ENCODE measurements at places on chromosomes 2 and 18.

GRCh38 chr2:64112016-64112415 lies 32.2 kb downstream of the PELI1 start:
- no peak for DNase-seq

GRCh38 chr2:191622374-191623320 lies 55.3 kb upstream of the NABP1 start:
- no peak for DNase-seq

DNA sequence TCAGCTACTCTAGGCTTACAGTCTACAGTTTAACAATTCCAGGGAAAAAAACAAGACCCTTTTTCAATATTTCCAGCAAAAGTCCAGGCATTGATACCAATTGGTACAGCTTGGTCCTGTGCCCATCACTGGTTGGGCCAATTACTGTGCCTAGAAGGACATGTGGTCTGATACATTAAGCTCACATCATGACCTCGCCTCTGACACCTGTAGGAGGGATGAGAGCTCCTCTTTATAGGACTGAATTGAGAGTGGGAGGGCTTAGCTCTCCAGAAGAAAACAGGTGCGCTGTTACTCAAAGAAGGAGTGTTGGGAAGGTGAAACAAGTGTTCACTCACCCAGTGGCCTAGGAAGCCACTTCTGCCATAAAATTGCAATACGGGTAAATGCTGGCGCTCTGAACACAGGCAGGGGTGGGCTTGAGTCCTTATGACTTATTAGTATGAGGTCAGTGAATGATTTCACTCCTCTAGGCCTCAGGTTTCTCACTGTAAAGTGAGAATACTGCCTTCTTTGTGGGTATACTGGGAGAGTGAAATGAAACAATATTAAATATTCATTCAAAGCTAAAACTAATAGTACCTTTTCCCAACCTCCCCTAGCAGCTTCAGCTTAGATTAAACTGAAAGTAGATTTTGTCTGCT lies 49.7 kb downstream of the RABL2A start:
- no peak for DNase-seq

DNA sequence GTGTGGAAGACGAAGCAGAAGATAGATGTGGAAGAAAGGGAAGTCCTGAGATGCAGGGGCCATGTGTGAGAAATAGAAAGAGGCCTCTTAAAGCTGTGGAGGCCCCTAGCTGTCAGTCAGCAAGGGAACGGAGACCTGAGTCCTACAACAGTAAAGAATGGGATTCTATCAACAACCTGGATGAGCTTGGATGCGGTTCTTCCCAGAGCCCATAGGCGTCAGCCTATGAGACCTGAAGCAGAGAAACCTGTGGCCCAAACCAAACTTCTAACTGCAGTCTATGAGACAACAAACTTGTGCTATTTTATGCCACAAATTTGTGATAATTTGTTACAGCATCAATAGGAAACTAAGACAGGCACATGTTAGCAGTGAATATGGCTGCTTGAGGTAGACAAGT lies 583.7 kb downstream of the ADCYAP1 start:
- DNase-seq: no peak

DNA sequence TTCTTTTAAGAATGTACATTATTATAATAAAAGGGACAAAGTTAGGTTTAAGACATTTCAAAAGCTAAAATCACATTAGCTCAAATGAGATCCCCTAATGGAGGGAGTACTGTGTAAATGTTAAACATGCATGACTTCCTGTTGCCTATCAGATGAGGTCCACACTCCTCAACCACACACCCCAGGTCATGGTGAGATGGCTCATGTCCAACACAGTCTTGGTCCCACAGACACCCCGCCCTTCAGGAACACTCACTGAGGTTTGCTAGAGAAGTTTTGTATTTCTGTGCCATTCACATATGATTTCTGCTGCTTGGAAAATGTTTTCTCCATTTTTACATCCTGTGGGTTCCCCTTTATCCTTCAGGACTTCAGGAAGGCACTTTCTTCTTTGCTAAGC lies 491.0 kb downstream of the SOX11 start:
- DNase-seq: no peak

GRCh38 chr18:49784427-49785185 lies 28.7 kb downstream of the ACAA2 start:
- DNase-seq: no peak

DNA sequence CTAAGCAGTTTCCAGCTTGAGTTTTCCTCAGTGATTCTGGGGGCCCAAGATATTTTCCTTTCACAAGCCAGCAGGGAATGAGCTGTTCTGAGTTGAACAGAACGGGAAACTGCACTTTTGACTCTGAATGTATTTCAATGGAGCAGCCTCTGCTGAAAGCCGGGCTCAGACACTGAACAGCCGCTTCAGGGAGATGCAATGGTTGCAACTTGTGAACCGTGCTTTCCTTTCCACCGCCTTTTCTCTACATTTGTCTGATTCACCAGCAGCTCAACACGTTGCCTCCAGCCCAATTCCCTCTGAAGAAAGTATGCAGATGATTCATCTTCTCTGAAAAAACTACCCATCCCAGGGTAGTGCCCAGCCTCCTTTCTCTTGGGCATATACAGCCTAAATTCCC lies 119.3 kb upstream of the PKDCC start:
- no peak for DNase-seq

GRCh38 chr2:179440642-179441251 lies 176.1 kb upstream of the SESTD1 start:
- no peak for DNase-seq

DNA sequence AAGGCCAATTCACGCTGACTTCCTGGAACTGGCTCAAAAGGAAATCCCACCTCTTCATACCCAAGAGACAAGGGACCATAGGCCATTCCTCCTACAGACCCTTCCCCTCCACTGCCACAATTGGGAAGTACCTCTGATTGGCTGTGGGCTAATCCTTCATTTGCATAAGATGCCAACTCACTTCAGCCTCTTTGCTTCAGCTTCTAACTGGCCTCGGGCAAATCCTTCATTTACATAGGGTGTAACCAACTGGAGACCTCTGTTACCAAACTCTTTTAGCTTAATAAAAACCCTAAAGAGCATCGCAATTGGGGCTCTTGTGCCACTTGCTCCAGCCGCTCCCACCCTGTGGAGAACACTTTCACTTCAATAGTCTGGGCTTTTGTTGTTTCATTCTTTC lies 38.2 kb downstream of the MC2R start:
- DNase-seq: no peak

GRCh38 chr2:229896857-229897256 lies 25.0 kb downstream of the TRIP12 start:
- DNase-seq: no peak

DNA sequence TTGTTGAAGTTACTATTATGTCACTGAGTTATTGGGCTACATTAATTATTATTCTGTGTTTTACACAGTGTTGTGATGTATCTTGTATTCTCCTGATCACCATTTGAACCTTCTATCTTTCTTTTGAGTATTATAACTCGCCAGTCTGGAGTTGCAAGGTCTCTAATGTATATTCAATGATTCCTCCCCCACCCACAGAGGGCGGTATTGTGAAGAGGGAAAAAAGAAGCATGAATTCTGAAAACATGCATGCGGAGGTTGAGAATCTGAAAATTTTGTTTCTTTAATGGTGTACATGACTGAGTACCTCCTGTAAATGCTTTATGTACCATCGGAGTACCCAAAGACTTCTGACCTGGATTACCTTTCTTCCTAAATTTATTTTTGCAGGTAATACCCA lies 266.6 kb downstream of the NR4A2 start:
- no peak for DNase-seq

DNA sequence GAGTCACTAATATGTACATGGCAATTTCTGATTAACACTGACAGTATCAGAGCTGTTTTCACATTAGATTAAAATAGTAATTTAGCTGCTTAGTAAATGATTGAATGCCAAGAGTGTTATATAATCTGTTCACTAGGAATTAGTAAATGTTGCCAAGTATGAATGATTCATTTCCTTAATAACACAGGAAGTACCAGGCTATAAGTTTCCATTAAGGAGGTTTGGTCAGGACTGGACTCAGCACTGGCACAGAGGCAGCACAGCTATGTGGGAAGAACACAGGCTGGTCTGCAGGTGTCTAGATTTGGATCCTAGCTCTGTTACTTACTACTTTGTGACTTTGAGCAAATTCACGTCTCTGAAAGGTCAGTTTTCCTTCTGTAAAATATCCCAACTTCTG lies 97.2 kb downstream of the TDRD15 start:
- DNase-seq: no peak

DNA sequence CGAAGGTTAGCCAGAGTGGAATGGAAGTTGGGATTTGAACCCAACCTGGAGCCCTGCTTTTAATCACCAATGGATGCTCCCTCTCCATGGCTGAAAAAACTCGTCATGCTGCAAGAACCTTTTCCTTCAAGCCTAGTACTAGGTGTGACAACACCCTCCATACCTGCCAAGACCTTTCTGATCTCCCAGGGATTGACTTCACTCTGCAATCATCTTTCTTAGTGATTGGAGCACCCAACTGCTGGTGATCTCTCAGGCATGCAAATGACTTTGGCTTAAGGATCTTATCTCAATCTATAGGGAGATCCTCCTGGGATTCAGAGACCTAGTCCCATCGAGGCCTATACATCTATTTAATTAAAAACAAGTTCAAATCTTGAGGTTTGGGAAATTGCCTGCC lies 23.5 kb upstream of the ITGB6 start:
- no peak for DNase-seq

DNA sequence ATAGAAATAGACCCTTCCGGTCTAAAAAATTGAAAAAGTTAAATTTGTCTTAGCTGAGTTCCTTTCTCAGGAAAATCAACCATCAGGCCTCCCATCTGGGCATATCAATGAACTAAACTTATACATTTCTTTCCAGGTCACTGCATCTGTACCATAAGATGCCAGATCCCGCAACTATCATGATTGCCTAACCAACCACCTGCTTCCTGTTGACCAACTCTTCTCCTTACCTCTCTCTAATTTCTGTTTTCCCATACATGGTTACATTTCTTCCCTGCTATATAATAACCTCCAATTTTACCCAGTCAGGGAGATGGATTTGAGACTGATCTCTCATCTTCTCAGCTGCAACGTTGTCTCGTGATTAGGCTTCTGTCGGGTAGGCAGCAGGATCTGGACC lies 228.7 kb downstream of the FSIP2 start:
- DNase-seq: no peak

DNA sequence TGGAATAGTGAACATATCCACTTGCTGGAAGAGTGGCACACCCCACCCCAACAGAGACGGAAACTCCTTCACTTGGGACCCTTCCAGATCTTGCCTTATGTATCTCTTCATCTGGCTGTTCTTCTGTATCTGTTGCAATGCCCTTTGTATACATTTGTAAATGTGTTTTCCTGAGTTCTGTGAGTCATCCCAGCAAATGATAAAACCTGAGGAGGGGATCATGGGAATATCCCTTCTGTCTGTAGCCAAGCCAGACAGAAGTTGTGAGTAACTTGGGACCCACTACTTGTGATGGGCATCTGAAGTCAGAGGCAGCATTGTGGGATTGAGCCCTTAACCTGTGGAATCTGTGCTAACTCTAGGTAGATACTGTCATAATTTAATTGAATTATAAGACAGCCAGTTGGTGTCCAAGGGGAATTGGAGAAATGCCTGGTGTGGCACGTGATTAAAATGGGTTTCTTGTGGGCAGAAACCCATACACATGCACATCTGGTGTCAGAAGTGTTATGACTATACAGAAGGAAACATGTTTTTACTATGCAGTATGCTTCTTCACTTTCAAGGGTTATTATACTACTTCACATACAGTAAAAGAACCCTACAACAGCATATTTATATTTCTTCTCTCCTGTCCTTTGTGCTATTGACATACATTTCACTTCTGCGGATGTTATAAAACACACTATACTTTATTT lies 32.3 kb upstream of the TMEM247 start:
- no peak for DNase-seq

GRCh38 chr2:207217442-207217841 lies 51.7 kb upstream of the KLF7 start:
- no peak for DNase-seq

DNA sequence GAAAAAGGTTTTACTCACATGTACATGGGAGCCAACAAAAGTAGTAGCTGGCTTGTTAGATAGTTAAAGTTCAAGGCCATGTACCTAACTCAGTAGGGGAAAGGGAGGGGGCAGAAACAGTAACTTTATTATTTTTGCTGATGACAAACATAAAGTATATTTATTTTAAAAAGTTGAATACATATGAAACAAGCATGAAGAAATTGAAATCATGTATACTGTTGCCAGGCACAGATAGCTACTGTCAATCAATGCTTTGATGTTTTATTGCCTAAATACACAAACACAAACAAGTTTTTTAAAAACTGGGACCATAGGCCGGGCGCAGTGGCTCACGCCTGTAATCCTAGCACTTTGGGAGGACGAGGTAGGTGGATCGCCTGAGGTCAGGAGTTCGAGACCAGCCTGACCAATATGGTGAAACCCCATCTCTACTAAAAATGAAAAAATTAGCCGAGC lies 7.6 kb upstream of the PSD4 start:
- no peak for DNase-seq

- no peak for DNase-seq
Observed at GRCh38 chr2:95001051-95001562, 24.4 kb upstream of the MAL start.

DNA sequence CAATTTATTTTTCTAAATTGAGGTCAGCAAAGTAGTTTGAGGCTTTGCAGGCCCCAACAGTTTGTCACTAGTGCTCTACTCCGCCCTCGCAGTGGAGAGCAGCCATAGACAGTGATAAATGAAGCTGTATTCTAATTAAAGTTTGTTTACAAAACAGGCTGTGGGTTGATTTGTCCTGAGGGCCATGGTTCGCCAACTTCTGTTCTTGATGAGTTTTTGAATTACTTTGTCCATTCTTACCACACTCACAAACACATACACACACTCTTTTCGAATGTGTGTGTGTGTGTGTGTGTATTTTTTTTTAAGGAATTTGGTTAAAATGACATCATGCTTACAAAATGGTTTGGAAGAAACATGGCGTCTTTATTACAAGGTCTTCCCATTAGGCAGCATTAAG lies 68.6 kb downstream of the MTCL1 start:
- no peak for DNase-seq

DNA sequence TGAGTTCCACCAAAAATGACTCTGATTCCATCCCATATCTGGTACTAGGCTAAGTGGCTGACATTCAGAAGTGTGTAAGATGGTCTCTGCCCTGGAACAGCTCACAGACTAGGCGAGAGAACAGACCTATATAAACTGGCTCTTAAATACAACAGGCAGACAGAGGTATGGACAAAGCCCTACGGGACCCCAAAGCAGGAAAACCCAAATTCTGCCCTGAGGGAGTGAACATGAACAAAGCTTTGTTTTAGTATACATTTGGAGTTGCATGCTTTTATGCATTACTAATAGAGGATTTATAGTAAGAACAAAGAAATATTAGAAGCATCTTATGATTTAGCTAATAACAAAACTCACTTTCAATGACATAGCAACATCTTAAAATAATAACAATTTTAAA lies 25.1 kb downstream of the GDF7 start:
- no peak for DNase-seq
